Muscle of back (tissue), 13 donors: ENCODE measurements at places on chromosomes 3 and 15. TPM values are rescaled to one million over a fixed set of nuclear protein-coding genes. Genes with fewer than 3 reads are reported as not detected.

GRCh38 chr3:98903099-98903498 is 1.6 kb upstream of the DCBLD2 start:
- DNase-seq, result no peak

- DNase-seq, result peak; percentile 55
Observed at GRCh38 chr3:192570821-192571791, 156.2 kb downstream of the FGF12 start.

- no peak for DNase-seq
Observed at GRCh38 chr3:150738688-150739087, 24.3 kb downstream of the SIAH2 start.

- DNase-seq, result peak; percentile 51
Observed at GRCh38 chr15:57510647-57511046, 81.1 kb upstream of the MYZAP start.

DNA sequence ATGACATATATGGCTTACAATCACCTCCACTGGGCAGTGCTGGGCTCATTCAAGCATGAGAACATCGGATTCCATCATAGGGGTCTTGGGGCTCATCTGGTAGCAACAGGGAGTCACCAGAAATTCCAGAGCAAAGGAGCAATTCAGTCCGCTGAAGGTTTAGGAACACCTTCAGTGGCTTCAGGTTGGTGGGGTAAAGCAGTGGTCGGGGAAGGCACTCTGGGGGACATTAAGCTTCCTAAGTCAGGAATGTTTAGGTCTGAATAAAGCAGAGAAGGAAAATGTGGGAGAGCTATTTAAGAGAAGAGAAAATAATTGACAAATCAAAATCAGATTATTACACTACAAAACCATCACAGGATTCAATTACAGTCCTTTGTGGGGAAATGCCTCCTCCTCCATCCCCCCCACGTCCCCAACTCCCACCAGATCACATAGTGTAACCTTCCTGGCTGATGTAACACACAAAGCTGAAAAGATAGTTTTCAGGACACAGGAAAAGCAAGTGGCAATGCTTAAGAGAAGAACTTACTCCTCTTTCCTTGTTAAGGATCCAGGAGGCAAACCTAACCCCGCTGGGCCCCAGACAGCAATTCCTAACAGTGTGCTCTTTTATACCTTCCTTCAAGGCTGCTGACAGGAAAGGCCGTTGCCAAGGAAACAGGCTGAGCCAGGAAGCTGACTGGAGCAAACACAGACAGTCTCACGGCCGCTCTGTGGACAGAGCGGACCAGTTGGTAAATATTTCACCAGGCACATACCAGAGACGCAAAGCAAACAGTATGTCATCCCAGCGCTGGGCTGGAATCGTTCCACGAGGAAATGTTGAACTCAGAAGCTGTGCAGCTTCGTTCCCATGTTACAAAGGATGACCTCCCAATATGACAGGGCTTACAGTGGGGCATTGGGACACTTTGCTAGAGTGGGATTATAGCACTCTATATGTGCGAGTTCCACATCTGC is 57.5 kb upstream of the LMCD1 start:
- DNase-seq, result peak; percentile 98

- no peak for DNase-seq
Observed at GRCh38 chr15:90083954-90084607, 18.2 kb downstream of the IDH2 start.

DNA sequence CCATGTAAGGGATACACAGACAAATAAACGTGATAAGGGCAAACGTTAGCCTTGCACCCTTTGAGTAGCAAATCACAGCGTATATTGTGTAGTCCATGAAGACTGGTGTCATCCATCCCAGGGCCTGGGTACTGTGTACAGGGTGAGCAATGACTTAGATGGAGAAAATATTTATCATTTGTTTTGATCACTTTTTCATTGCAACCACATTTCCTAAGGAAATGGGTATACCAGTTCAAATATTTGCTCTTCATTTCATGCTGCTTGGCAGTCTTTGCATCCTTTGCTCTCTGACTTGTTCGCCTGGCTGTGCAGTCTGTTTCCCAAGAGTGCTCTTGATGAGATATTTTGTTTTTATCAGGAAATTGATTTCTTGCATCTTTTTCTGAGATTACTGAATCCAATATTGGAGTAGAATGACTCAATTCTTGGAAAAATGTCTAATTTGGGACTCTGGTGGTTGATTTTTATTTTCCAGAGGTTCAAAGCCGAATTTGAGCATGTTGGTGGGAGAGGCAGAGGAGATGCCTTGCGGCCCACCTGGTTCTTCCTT is 424.6 kb upstream of the SEMA6D start:
- peak; percentile 40 for DNase-seq

- DNase-seq, result peak; percentile 60
Observed at GRCh38 chr3:130838898-130839600, 54.8 kb upstream of the ATP2C1 start.

DNA sequence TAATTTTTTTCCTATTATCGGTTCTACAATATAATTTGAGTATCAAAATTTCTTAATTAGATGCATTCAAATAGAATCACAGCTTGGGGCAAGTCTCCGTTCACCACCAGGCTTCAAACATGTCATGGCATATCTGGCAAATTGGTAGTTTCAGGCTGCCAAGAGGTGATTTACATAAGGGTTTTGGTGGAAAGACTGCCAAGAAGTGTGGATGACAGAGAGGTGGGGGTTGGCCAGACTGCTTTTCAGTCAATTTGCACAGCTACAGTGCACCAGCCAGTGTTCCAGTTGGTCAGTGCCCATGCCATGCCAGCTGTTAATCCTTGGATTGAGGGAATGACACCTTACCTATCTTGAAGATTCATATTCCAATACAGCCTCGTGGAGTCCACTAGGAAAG is 8.4 kb upstream of the GSK3B start:
- DNase-seq, result no peak

The RARRES1 gene
- polyA plus RNA-seq, result 3.7 TPM

The FAM174B gene
- 14.8 TPM for polyA plus RNA-seq

The SCN11A gene
- 6.4 TPM for polyA plus RNA-seq

The CACNA2D2 gene
- 11.0 TPM for polyA plus RNA-seq

The CFAP92 gene
- 0.78 TPM for polyA plus RNA-seq
